Ovary (tissue), 10 donors: ENCODE measurements at places on chromosomes 1 and 21.

- no peaks in the 10 kb centered on the region for H3K36me3 ChIP-seq
- no peak for DNase-seq
- no peak overlapping the region for H3K27ac ChIP-seq
- H3K4me3 ChIP-seq = no peak overlapping the region
- H3K27me3 ChIP-seq = no peaks in the 10 kb centered on the region
Observed at GRCh38 chr1:211928993-211929637, 98.6 kb upstream of the LPGAT1 start.

GRCh38 chr1:214494706-214495105 is 56.7 kb downstream of the PTPN14 start:
- H3K27ac ChIP-seq = no peak overlapping the region
- H3K4me1 ChIP-seq = peaks cover 4% of the 10 kb centered on the region
- no peak for DNase-seq

DNA sequence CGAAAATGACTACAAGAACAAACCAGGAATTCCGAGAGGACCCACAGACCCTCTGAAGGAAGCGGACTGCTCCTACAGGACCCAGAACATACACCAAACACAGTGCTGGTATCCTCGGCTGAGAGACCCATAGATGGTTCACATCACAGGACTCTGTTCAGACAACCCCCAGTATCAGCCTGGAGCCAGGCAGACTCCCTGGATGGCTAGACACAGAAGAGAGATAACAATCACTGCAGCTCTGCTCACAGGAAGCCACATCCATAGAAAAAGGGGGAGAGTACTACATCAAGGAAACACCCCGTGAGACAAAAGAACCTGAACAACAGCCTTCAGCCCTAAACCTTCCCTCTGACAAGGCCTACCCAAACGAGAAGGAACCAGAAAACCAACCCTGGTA is 434.0 kb upstream of the NR5A2 start:
- no peaks in the 10 kb centered on the region for H3K4me1 ChIP-seq
- H3K36me3 ChIP-seq = no peaks in the 10 kb centered on the region
- H3K4me3 ChIP-seq = no peak overlapping the region
- no peak overlapping the region for H3K27ac ChIP-seq
- H3K27me3 ChIP-seq = no peaks in the 10 kb centered on the region

DNA sequence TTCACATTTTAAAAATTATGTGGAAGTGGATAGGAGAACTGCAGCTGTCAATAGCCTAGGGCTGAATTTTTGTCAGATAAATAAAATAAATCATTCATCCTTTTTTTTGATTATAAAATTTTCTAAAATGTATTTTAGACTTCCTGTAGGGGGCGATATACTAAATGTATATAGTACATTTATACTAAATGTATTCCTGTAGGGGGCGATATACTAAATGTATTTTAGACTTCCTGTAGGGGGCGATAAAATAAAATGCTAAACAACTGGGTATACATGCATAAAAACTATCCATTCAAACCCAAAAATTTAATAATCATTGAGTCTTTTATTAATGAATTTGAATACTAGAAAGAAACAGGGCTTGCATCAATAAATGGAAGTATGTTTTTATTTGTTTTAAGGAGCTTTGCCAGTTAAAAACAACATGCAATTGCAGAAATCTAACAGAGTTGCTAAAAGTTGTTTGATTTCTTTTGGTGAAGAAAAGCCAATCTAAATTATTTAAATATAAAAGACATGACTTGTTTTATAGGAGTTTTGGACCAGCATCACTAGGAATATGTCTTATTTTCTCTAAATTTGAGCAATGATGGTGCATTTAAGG is 31.4 kb downstream of the CLCA1 start:
- no peak overlapping the region for H3K4me3 ChIP-seq
- H3K27me3 ChIP-seq = no peaks in the 10 kb centered on the region
- DNase-seq = no peak
- H3K4me1 ChIP-seq = no peaks in the 10 kb centered on the region
- H3K36me3 ChIP-seq = no peaks in the 10 kb centered on the region

- no peaks in the 10 kb centered on the region for H3K36me3 ChIP-seq
- H3K27ac ChIP-seq = no peak overlapping the region
- no peaks in the 10 kb centered on the region for H3K27me3 ChIP-seq
- H3K4me3 ChIP-seq = peak overlapping the region; percentile 47
- peak; percentile 63 for DNase-seq
Observed at GRCh38 chr1:53014791-53015507, 47.1 kb upstream of the PODN start.

DNA sequence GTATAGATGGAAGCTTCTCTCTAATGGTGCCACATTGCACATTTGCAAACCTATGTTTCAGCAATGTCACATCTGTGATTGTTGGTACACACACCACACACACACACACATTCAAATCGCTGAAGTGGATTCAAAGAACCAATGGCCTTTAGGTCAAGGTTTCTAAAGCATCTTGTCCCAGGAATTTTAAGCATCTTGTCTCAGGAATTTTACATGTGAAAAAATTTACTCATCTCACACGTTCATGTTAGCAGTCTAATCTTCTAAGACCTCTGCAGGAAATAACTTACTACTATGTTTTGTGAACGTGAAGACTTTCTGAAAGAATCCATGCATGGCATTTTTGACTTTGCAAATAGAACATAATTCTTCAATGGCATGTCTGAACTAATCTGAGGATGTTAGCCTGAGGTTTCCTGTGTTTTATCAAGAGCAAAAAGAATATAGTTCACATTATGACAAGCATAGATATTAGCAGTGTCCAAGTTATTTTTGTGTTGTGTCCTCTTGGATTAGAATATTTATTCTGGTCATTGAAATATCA is 125.1 kb downstream of the CYYR1 start:
- no peaks in the 10 kb centered on the region for H3K36me3 ChIP-seq
- H3K4me3 ChIP-seq = no peak overlapping the region
- H3K4me1 ChIP-seq = no peaks in the 10 kb centered on the region
- no peaks in the 10 kb centered on the region for H3K27me3 ChIP-seq
- no peak overlapping the region for H3K27ac ChIP-seq
